ENCODE measurements at places on chromosomes 12 and 14. TPM values are rescaled to one million over a fixed set of nuclear protein-coding genes. Genes with fewer than 3 reads are reported as not detected.

Gene GYS2
- polyA plus RNA-seq, result not detected

Gene SLCO1B1
- not detected for polyA plus RNA-seq

Gene PTCSC3
- not detected for polyA plus RNA-seq

Gene FAM177A1
- polyA plus RNA-seq, result 45.0 TPM

- DNase-seq, result no peak
Measured at GRCh38 chr14:105069522-105069870, 4.3 kb upstream of the GPR132 start.

DNA sequence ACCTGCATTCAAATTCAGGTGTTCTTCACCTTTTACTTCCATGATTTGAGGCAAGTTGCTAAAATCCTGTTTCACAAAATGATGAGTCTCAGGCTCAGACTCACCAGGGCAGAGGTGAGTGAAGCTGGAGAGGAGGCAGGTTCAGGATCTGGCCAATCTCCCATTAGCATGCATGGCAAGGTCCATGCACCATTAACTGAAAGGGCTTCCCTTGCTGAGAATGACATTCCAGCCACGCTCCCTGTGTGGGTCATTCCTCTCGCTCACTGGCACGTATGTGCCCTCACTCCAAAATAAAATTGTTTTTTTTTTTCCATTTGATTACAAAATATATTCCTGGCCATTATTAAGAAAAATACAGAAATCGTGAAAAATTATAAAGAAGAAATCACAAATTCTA, 257.6 kb downstream of the C12orf75 start:
- DNase-seq, result no peak

DNA sequence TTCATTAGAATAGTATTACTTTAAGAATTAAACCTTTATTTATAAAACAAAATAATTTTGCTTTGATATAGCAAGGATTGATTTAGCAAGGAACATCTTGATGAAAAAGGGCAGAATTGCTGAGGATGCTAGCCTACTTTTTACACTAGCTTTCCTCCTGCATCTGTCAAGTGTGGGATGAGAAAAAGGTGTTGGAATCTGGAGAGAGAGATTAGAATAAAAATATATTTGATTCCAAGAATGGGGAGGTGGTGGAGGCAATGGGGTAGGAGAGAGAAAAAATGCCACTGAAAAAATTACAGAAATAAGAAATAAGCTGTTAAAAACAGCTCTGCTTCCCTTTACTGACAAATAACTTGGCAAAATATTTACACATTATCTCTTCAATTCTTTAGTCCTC, 98.9 kb downstream of the NUMB start:
- no peak for DNase-seq

DNA sequence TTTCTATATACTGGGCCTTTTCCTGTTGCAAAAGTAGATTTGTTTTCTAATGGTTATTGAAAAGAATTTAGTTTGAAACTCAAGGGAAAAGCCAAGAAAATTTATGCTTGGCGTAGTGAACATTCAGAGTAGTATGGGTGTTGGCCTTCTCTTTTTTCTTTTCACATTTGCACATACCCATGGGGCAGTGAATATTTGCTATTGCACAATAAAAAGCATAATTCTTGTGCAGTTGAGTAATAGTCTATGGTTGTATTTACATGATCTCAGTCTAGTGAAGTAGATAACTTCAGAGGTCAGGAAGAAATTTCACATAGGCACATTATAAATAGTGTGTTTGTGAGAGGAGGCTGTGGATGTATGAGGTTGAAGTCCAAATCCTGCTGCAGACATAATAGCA, 158.1 kb downstream of the FLRT2 start:
- DNase-seq, result peak; percentile 38

- no peak for DNase-seq
Measured at GRCh38 chr12:108820707-108821406, 36.5 kb downstream of the SSH1 start.

DNA sequence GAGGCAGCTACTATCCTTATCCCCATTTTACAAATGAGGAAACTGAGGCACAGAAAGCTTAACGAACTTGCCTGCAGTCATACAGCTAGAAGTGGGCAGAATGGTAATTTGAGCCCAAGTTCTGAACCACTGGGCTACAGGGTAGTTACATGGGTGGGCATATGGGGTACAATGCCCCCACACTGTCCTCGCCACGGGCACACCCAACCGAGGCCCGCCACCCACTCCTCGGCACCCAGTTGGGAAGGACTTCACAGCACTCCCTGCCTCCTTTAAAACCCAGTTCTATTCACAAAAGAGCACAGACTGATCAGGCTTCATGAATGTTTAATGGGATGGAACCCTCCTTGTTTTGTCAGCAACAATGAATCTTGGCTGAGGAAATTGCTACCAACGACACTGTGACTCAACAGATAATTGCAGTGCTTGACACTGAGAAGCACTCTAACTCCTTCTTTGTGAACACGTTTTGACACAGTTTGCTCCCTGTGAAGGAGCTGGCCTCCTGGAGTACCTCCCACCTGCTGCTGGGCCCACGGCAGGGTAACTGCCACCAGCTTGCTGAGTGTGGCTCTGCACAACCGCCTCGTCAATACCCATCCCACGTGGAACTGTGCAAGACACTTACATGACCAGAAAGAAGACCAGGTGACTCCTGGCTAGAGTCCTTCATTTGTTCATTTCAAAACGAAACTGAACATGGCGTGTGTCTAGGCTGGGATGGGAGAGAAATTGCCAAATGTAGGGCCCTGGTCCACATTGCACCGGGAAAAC, 63.5 kb downstream of the CLMN start:
- peak; percentile 42 for DNase-seq

- DNase-seq, result peak; percentile 80
Measured at GRCh38 chr14:94345344-94346064, 22.4 kb upstream of the SERPINA6 start.

GRCh38 chr12:90836689-90837088, 118.3 kb downstream of the CCER1 start:
- DNase-seq, result no peak

- no peak for DNase-seq
Measured at GRCh38 chr14:79571366-79571765, 639.9 kb downstream of the DIO2 start.

DNA sequence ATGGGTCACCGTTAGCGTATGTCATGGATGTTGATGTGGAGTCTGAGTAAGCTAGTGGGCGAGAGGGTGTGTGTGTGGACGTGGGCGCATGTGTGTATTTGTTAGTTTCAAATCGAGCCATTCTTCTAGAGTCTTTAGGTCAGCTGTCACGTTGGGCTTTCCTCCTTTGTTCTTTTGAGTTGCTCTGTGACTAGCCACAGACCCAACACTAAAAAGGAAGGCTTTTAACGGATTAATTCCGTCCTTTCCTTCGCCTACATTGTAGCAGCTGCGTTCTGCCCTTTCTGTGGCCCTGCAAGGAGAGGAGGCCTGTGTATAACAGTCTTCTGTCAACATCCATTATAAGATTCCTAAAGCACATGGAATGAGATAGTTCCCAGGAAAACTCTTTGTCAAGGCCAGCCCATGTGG, 117.2 kb upstream of the DNM1L start:
- DNase-seq, result no peak

DNA sequence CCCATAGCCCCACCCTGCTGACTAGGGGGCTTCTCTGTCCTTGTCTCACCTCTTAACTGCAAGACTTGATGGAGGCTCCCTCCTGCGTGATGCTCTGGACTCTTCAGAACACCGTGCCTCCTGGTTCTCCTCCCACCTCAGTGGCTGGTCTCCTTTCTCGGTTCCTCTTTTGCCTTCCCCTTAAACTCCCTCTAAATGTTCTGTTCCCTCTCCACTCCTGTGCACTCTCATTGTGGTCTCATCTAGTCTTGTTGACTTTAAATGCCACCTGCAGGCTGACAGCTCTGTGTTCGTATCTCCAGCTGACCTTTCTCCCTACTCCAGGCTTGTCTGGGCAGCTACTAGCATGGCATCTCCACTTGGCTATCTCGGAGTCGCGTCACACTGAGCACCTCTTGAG, 28.3 kb downstream of the DYNC1H1 start:
- no peak for DNase-seq

GRCh38 chr12:75951399-75952278, 79.9 kb downstream of the PHLDA1 start:
- no peak for DNase-seq
